ENCODE measurements at places on chromosomes 13 and 19.

- DNase-seq, result peak; percentile 44
These were observed 193.3 kb downstream of the SLC7A1 start for GRCh38 chr13:29402166-29402636.

DNA sequence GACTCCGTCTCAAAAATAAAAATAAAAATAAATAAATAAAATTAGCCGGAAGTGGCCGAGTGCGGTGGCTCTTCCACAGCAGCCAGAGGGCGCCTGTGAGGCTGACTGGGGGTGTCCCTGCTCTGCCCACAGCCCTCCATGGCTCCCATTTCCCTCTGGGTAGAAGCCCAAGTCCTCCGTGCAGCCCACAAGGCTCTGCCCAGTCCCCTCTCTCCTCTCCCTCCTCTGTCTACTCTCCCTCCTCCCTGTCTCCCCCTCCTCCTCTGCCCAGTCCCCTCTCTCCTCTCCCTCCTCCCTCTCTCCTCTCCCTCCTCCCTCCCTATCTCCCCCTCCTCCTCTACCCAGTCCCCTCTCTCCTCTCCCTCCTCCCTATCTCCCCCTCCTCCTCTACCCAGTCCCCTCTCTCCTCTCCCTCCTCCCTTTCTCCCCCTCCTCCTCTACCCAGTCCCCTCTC, 20.4 kb downstream of the MISP start:
- DNase-seq, result peak; percentile 69

DNA sequence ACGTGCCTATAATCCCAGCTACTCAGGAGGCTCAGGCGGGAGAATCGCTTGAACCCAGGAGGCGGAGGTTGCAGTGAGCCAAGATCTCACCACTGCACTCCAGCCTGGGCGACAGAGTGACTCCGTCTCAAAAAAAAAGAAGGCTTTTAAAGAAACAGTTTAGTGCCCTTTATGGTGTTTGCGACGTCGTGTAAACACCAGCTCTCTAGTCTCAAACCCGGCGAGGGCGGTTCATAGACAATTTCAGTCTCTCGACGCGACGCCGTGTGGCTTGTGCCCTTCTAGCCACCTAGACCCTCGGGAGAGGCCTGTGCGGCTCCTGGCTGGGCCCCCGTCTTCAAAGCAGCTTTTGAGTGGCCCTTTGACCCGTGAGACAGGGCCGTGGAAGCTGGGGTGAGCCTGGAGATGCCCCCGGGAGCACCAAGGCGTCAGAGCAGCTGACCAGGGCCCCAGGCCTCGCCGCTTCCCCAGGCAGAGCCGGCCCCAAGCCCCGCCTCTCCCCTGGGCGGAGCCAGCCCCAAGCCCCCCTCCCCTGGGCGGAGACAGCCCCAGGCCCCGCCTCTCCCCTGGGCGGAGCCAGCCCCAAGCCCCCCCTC, 5.0 kb upstream of the MADCAM1 start:
- DNase-seq, result peak; percentile 30

- DNase-seq, result no peak
These were observed 87.4 kb downstream of the ZNF100 start for GRCh38 chr19:21680026-21680425.
